ENCODE measurements at places on chromosomes 5 and 9. TPM values are rescaled to one million over a fixed set of nuclear protein-coding genes. Genes with fewer than 3 reads are reported as not detected.

GRCh38 chr5:179152941-179153340, 92.8 kb downstream of the ZNF354C start:
- no peaks in the 10 kb centered on the region for H3K4me1 ChIP-seq
- no peaks in the 10 kb centered on the region for H3K27me3 ChIP-seq
- no peak overlapping the region for H3K27ac ChIP-seq
- no peak overlapping the region for H3K4me3 ChIP-seq

DNA sequence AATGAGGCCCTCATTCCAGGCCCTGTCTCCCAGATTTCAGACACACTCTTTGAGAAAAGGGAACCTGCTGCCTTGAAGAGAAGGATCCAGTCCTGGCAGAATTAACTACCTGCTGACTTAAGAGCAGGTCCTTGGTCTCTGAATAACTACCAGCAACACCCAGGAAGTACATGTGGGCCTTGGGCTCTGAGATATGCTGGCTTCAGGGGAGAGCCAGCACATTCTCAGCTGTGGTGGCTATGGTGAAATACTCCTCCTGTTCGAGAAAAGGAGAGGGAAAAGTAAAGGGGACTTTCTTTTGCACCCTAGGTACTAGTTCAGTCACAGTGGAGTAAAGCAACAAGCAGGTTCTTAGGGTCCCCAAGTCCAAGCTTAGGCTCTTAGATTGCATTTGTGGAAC, 120.0 kb downstream of the HMHB1 start:
- no peak for DNase-seq
- H3K4me3 ChIP-seq, result no peak overlapping the region
- H3K27me3 ChIP-seq, result no peaks in the 10 kb centered on the region
- H3K4me1 ChIP-seq, result no peaks in the 10 kb centered on the region
- no peak overlapping the region for H3K27ac ChIP-seq

DNA sequence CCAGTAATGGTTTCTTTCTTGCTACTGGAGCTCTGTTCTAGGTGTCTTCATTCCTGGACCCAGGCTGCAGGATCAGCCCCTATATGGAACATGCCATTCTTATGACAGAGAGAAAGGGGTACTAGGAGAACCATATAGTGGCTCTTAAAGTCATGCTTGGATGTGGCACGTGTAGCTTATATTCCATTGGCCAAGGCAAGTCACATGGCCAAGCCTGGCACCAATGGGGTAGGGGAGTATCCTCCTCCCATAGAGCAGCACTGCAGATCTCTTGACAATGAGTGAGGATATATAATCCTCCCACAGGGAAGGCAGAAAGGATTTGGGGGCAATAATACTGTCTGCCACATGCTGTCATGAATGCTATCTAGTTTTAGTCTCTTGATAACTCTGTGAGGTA, 193.3 kb downstream of the PALM2AKAP2 start:
- no peaks in the 10 kb centered on the region for H3K27me3 ChIP-seq
- peaks cover 29% of the 10 kb centered on the region for H3K4me1 ChIP-seq
- no peak overlapping the region for H3K4me3 ChIP-seq
- H3K36me3 ChIP-seq, result no peaks in the 10 kb centered on the region
- peak overlapping the region; percentile 27 for H3K27ac ChIP-seq

DNA sequence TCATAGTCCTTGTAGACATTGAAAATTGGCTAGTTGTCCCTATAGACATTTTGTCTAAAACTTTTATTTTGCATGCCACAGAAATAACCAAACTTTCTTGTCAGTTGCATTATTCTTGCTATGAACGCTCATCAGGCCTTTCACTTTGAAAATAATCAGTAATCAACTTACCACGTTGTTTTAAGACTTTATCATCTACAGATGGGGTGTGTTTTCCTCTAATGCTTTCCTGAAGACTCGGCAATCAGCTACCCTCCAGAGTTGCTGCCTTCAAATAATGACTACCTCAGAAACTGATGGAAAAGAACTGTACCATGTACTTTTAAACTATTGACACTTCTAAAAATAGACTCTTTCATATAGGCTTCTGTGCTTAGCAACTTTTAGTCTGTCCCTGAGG, 33.5 kb upstream of the HSPB3 start:
- H3K27me3 ChIP-seq, result peaks cover 13% of the 10 kb centered on the region
- no peaks in the 10 kb centered on the region for H3K36me3 ChIP-seq
- H3K27ac ChIP-seq, result no peak overlapping the region
- no peak for DNase-seq
- no peak overlapping the region for H3K4me3 ChIP-seq

DNA sequence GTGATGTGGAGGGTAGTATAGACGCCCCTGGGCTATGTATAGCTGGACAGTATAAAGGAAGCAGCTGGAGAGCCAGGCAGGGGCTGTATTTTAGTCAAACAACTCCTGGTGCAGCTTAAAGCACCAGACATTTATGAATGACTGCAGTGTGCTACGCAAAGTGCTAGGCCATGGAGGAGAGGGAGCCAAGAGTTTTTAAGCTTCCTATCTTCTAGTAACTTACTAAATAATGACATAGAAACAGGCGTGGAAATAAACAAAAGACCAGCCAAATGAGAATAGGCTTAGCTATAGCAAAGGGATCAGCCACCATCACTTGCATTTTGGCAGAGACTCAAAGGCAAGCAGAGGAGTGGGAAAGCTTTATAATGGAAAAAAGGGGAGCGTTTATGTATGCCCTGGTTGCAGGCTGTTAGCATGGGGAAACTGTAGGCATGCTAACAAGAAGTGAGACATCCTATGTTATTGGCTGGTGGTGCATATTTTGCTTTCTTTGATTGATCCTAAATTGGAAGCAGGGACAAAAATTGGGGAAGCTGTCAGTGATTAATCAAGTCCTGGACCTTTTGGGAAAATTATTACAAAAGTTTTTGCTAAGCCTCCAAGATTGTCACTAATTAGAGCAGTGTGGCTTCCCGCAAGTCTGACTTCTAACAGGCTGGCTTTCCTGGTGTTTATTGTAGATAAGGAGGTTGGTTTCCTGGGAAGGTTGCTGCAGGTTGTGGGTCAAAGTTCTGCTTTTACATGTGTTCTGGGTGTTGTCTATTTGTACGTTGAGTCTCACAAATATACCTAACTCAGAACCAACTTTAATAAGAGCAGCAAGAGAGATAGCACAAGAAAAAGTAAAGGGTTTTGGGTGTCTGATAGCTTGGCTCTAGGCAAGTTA, 46.6 kb downstream of the RAB3C start:
- H3K27ac ChIP-seq, result no peak overlapping the region
- H3K27me3 ChIP-seq, result peaks cover 8% of the 10 kb centered on the region

DNA sequence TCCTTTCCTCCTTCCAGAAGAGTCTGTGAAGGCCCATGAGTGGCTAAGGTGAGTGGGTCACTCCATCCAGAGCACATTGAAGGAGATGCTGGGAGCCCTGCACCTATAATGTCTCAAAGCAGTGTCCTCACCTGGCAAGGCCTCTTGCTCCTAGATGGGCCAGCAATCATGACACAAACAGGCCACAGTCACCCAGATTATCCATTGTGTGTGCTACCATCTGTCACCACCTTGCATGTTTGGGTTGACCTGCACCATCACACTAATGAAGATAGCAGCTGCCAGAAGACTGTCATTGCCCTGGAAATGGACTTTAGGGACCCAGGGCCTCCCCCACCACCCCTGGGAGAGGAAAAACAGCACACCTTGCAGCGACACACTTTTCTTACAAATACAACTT, 69.6 kb downstream of the GABBR2 start:
- no peaks in the 10 kb centered on the region for H3K4me1 ChIP-seq
- H3K27ac ChIP-seq, result no peak overlapping the region
- H3K36me3 ChIP-seq, result no peaks in the 10 kb centered on the region
- H3K4me3 ChIP-seq, result no peak overlapping the region

GRCh38 chr5:43729846-43730478, 127.0 kb downstream of the NNT start:
- H3K27me3 ChIP-seq, result peaks cover 6% of the 10 kb centered on the region
- no peaks in the 10 kb centered on the region for H3K36me3 ChIP-seq
- no peaks in the 10 kb centered on the region for H3K4me1 ChIP-seq
- H3K4me3 ChIP-seq, result no peak overlapping the region

DNA sequence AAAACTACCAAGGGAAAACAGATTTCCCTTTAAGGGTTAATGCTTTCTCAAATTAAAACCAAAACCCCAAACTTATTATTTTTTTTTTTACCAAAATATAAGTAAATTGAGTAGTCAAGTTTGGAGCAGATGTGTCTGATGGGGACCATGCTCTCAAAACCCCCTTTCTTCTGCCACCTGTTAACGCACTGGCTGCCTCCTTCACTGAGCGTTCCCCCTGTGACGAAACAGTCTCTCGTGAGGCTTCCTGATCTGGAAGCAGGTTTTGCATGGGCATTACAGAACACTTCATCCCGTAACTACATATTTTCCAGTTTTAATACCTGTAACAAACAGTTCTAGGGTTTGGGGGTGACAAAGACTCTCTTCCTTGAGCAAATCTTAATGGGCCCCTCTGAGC, 59.4 kb downstream of the ANKH start:
- peak overlapping the region; percentile 47 for H3K27ac ChIP-seq
- peaks cover 70% of the 10 kb centered on the region for H3K4me1 ChIP-seq
- peaks cover 15% of the 10 kb centered on the region for H3K36me3 ChIP-seq
- DNase-seq, result no peak
- no peaks in the 10 kb centered on the region for H3K27me3 ChIP-seq

DNA sequence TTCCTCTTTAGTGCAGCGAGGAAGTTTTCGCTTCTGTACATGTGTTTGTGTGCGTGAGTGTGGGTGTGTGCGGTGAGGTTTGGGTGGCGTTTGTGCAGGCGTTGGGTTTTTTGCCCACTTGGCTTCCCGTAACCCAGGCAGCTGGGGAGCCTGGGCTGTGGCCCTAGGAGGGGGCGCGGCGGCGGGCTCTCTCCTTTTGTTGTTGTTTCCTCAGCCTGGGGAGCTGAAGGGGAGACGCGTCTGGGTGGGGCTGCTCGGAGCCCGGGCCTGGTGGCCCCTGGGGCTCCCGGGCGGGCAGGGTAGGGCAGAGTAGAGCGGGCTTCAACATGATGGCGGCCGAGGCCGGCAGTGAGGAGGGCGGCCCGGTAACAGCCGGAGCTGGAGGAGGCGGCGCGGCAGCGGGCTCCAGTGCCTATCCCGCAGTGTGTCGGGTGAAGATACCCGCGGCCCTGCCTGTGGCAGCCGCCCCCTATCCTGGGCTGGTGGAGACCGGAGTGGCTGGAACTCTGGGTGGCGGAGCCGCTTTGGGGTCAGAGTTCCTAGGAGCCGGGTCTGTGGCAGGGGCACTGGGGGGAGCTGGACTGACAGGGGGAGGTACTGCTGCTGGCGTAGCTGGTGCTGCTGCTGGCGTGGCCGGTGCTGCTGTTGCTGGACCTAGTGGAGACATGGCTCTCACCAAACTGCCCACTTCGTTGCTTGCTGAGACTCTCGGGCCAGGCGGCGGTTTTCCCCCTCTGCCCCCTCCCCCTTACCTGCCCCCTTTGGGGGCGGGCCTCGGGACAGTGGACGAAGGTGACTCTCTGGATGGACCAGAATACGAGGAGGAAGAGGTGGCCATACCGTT, 665 bp downstream of the RASA1 start:
- peak; percentile 80 for DNase-seq
- H3K27me3 ChIP-seq, result peaks cover 3% of the 10 kb centered on the region
- H3K4me1 ChIP-seq, result peaks cover 25% of the 10 kb centered on the region
- H3K36me3 ChIP-seq, result peaks cover 22% of the 10 kb centered on the region
- H3K4me3 ChIP-seq, result peak overlapping the region; percentile 96

- peaks cover 18% of the 10 kb centered on the region for H3K27me3 ChIP-seq
- no peaks in the 10 kb centered on the region for H3K4me1 ChIP-seq
- peak; percentile 20 for DNase-seq
- H3K27ac ChIP-seq, result no peak overlapping the region
- no peak overlapping the region for H3K4me3 ChIP-seq
Measured at GRCh38 chr5:113663879-113664541, 150.5 kb downstream of the YTHDC2 start.

The IL3 gene
- 0.49 TPM for total RNA-seq
